ENCODE measurements at places on chromosomes 3 and 15.

DNA sequence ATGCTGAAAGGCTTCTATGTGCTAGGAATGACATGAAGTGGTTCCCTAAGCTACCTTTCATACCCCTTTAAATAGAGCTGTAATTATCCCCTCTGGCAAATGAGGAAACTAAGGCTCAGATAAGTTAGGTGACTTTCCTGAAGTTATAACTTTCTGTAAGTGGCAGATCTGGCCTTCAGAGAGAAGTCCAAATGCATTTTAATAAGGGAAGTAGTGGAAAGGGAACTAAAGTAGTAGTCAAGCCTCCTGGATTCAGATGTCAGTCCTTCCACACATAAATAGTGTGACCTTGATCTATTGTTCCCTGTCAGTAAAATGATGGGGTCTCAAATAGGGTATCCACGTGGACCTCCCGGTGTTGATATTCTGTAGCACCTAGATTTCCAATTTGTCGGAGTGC, 277.7 kb downstream of the EDEM1 start:
- DNase-seq: no peak

DNA sequence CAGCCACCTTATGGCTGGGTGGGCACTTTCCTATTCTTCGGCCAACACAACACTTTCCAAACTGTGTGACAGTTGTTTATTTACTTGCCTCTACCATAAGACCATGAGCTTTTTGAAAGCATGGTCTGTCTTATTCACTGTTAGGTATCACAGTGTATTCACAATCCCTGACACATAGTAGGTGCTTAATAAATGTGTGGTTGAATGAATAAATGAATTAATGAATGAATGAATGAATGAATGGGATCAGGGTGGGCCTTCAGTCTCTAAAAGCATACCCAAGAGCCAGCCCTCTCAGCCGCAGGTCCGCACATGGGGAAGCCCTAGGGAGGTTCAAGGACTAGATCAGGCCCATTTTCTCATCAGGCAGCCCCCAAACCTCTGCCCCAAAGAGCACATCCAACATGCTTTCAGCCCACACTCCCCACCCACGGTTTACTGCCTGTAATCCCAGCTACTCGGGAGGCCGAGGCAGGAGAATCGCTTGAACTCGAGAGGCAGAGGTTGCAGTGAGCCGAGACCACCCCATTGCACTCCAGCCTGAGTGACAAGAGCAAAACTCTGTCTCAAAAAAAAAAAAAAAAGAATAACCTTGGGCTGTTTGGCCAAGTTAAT, 95.9 kb downstream of the LIPC start:
- no peak for DNase-seq

- DNase-seq: no peak
These were observed 30.1 kb upstream of the NEO1 start for GRCh38 chr15:73022161-73022560.

DNA sequence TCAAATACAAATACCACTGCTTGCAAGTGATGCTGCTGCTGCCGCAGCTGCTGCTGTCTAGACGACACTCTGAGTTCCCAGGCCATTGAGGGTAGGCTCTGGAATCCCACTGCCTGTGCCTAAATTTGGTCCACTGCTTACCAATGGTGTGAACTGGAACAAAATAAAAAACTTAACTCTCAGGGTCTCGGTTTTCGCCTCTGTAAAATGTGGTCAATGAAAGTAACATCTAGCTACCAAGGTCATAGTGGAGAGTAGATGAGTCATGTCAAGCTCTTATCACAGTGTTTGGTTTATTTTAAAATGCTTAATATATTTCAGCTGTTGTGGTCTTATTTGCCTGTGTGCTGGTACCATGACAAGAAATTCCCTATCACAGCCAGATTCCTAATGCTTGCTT, 299.3 kb downstream of the CLSTN2 start:
- no peak for DNase-seq

GRCh38 chr3:69695933-69696332, 43.3 kb upstream of the MITF start:
- DNase-seq: no peak

- DNase-seq: no peak
These were observed 1.4 kb downstream of the DUT start for GRCh38 chr15:48332642-48333034.

DNA sequence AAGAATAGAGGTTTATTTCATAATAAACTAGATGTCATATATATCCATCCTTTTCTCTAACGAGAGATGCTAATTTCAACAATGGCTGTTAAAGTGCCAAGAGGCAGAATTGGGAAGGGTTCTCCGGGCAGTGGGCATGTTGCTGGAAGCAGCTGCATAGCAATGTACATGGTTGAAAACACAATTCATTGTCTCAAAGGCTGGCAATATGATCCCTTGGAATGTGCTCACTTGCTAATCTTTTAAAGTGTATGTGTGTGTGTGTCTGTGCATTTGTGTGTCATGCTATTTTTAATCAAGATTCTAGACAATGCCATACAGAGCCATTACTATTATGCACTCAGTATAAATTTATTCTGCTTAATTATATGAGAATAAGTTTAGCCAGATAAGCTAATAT, 1020.3 kb downstream of the NAALADL2 start:
- DNase-seq: no peak

DNA sequence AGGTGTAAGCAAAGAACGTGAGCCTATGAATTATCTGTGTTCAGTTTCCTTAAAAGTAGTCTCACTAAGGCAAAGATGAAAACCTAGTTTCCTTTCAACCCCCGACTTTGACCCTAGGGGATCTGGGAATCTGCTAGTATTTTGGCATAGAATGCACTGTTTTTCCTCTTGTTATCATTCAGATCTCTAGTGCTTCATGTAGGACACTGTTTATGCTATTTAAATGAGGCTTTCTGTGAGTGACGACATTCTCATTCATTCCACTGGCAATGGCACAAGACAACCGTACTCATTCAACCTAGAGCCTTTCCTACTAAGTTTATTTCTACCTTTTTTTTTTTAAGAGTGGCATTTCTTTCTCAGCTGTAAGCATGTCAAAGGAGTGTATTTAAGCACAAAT, 67.0 kb downstream of the CHAC1 start:
- DNase-seq: no peak

GRCh38 chr3:50203809-50204803, 965 bp upstream of the SLC38A3 start:
- no peak for DNase-seq

- DNase-seq: no peak
These were observed 336.7 kb upstream of the ZNF717 start for GRCh38 chr3:76122007-76122406.

GRCh38 chr3:42175386-42176240, 84.5 kb downstream of the TRAK1 start:
- no peak for DNase-seq

GRCh38 chr3:169575381-169575780, 88.1 kb downstream of the MECOM start:
- DNase-seq: peak; percentile 42

GRCh38 chr15:29935296-29936004, 113.2 kb upstream of the TJP1 start:
- DNase-seq: no peak

GRCh38 chr3:25768851-25769250, 14.4 kb downstream of the NGLY1 start:
- DNase-seq: no peak

DNA sequence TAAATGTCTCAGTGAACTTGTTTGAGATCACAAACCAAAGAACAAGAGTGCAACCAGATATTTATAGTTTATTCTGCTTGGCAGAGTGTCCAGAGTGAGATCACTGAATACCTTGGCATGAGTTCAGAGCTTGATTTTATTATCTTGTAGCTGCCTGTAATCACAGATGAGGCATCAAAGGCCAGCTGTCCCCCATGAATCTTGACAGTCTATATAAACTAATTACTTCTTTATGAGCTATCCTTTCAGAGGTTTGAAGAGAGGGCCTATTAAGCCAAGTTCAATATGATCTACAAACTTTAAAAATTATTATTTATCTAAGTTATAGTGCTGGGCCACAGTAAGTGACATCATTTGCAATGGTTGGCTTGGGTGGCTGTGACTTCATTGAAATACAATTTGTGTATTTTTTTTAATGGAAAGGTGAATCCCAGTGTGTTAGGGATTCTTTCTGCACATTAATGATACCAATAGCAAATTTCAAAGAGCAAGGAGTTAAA, 251.5 kb downstream of the CLSTN2 start:
- no peak for DNase-seq

DNA sequence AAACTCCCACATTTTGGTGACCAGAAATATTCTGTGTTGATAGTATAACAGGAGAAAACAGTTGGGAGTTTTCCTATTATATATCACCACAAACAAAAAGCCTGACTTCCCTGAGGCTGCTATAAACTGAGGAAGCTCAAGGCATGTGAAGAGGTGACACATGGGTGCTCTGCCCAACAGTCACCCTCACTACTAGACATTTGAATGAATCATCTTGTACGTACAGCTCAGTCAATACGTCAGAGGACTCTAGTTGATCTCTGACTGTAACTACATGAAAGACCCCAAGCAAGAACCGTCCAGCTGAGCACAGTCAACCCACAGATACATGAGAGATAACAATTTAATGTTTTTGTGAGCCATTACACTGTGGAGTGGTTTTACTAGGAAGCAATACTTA, 338.3 kb upstream of the ATP11B start:
- no peak for DNase-seq

GRCh38 chr3:37833302-37834186, 28.1 kb upstream of the CTDSPL start:
- no peak for DNase-seq

Data from right cardiac atrium (tissue), 5 donors.